Activated CD4-positive, alpha-beta T cell treated with anti-CD3 and anti-CD28 coated beads, Interleukin-2, Interleukin-6, amounts not matched to agents 100 ng/mL and 50 ng/mL, durations not matched to agents 16 hours and 8 hours (primary cell): ENCODE measurements at places on chromosomes 11 and 22.

- no peak for DNase-seq
Observed at GRCh38 chr11:134586726-134587125, 174.7 kb upstream of the B3GAT1 start.

DNA sequence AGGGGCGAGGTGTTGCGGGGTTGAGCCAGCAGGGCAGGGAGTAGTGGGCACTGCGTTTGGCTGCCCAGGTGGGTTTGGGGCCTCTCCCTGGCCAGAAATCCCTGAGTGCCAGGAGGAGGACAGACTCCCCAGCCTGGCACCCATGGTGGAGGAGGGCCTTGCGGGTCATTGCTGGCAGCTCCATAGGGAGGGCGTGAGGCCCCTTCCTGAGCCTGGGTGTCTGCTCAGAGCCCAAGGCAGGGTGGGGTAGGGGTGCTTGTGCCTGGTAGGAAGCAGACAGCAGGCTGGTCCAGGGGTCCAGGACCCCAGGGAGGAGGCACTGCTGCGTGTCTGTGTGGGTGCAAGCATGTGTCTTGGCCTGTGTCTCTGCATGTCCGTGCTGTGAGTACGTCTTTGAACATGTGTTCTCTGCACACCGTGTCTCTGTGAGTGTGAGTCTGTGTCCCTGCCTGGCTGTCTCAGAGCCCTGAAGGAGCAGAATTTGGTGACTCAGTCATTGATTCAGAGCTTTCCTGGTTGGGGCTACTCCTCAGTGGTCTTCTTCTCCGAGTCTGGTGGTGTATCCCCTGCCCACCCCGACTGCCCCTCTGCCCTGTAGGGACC lies 3.9 kb downstream of the TSPAN4 start:
- DNase-seq = no peak

GRCh38 chr11:126526471-126526870 lies 171.0 kb downstream of the ST3GAL4 start:
- DNase-seq = no peak

DNA sequence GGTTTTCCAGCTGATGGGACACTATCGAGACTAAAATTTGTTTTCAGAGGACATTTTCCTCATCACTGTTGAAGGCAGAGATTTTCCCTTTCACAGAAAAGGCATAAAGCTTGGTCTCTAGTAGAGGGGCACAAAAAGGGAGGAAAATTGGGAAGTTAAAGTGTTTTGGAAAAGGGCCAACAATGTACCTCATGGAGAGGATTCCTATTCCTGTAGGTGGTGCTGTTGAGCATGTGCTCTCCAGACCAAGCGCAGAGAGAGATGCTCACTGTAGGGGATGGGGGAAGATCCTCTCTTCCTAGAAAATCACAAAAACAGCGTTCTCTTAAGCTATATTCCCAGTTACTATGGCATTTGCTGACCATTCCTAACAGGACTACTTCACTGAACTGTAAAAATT lies 44.9 kb downstream of the OR4C46 start:
- DNase-seq = no peak

DNA sequence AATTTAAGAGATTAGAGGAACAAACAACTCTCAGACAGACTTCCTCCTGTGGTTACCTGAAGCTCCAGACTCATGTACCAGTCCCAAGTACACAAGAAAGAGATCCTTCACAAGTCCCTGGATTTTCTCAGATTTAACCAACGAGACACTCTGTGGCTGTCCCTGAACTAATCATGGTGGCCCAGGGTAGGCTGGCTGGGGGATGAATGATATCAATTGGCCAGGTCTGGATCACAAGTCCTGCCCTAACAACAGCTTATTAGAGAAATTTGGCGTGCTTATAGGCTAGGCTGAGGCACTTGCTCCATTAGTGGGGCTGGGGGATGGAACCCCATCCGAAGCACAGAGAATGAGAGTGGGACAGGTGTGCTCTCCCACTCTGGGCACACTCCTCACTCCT lies 22.1 kb downstream of the HEPHL1 start:
- DNase-seq = no peak

- DNase-seq = no peak
Observed at GRCh38 chr11:46599340-46600193, 5.7 kb upstream of the AMBRA1 start.

- no peak for DNase-seq
Observed at GRCh38 chr11:78949976-78950690, 375.5 kb upstream of the NARS2 start.

DNA sequence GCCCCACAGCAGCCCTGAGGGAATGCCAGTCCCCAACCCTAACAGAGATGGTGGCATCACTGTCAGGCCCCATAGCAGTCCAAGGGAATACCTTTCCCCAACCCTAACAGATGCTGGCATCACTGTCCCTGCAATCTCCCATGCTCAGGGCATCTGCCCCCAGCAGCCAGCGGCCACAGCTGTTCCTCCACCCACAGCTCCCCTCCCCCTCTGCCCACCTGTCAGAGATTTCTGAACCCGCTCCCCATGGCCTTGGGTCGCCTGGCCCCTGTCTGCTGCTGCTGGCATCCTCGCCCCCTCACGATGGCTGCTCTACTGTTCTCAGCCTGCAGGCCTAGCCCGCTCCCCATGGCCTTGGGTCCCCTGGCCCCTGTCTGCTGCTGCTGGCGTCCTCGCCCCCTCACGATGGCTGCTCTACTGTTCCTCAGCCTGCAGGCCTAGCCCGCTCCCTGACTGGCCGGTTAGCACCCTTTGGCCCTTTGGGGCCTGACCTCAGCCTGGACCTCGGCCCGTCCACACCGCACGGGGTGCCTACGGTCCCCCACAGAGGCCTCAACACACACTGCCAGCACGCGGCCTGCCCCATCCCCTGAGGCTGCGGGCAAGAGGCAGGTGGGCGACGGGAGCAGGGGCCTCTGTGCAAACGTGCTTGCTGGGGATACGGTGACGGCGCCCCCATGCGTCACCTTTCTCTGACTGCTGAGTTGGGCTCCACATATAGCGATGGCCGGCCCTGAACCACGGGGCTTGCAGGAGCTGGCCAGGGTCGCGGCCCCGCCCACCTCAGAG lies 20.7 kb downstream of the CHID1 start:
- no peak for DNase-seq

GRCh38 chr11:126398721-126399120 lies 43.2 kb downstream of the ST3GAL4 start:
- no peak for DNase-seq

DNA sequence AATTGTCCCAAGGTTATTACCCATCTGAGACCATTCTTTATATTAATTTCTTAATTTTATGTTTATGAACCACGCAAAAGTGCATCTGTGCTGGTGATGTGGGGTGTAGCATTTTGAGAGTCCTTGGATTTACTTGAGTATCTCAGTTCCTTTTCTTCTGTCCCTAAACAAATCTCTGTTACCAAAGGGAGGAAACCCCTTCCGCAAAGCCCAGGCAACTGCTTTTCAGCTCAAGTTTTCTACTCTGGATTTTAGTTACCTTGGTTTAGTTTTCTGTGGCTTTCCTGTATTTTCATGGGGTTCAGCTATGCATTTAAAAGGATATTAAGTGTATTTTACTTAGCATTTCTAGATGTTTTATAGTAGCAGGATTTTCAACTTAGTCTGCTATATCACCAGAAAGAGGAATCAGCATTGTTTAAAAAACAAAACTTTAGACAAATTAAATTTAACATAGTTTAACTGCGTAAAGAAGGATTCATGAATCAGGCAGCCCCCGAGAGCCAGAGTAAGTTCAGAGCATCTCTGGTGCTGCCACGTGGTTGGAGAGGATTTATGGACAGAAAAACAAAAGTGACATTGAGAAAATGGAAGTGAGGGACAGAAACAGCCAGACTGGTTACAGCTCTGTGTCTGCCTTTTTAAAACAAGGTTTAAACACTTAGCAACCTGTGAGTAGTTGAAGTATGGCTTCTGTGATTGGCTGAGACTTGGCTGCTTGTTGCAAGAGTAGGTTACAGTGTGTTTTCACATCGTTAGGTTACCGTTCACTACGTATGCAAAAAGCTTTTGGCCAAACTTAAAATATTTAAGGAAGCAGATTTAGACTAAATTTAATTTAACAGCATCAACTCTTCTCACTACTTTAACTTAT lies 9.6 kb downstream of the ADM start:
- DNase-seq = no peak

DNA sequence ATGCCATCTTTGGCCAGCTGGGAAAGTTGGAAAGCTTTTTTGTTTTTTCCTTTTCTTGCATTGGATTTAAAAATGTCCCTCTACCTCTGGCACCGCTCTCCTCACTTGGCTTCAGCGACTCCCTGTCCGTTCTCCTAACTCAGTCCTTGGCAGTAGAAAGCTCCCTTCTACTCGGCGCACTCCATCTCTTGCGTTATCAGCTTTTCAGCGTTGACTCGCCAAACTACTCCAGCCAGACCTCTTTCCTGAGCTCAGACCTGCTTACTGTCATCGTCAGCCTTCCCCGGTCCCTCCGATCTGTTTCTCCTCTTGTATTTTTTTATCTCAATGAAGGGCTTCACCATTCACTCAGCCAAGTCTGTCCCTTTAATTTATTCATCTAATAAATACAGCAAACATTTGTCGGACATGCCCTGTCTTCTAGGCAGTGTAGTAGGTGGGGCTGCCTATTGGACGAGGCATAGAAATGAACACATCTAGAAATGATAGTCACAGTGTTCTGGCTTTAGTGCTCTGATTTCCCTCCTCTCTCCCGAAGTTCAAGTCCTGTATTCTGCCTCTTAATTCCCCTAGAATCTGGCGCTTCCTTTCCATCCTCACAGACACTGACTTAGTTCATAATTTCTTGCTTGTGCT lies 839 bp downstream of the CEP164 start:
- DNase-seq = peak; percentile 14

GRCh38 chr11:112613051-112613972 lies 347.9 kb upstream of the NCAM1 start:
- DNase-seq = no peak

DNA sequence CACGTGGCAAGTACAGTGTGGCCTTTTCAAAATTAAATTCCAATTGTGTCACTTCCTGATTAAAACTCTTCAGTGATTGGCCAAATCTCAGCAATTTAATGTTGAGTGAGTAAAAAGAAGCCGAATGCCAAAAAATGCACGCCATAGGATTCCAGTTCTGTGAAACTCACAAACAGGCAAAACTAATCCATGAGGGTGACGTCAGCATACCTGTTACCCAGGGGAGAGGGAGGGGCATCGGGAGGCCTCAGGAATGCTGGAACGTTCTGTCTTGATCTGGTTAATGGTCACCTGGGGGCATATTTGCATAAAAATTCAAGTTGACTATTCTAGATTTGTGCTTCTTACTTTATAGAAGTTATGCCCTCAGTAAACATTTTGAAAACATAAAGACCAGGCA lies 39.9 kb upstream of the RAB1B start:
- no peak for DNase-seq

GRCh38 chr22:37484480-37485394 lies 1.4 kb downstream of the MFNG start:
- DNase-seq = peak; percentile 95

- no peak for DNase-seq
Observed at GRCh38 chr22:48093981-48094380, 1331.5 kb downstream of the TBC1D22A start.

- no peak for DNase-seq
Observed at GRCh38 chr11:93813974-93814373, 29.9 kb downstream of the MED17 start.

DNA sequence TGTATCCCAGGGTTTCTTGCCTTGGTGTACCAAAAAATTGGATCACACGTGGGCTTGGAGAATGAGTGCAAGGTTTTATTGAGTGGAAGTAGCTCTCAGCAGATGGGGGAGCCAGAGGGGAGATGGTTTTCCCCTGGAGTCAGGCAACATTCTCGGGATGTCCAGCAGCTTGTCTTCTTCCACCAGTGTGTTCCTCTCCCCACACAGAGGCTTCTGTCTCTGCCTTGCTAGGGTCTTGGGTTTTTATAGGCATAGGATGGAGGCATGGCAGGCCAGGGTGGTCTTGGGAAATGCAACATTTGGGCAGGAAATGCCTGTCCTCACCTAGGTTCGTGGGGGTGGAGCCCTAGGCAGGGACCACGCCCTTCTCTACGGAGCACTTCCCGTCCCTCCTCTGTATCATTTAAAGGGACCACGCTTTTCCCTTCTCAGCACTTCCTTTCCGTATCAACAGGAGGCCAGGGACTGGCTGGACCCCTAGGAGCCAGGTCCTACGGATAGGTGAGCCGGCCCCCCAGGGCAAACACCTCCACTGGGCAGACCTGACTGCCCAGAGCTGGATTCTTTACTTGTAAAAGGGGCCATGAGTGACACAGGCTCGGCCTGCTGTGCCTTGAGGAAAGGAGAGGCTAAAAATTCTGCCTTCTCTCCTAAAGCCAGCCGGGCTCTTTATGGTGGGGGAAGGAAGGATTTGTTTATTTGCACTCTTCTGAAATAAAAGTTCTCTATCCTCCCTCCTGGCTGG lies 55.3 kb upstream of the CCDC188 start:
- peak; percentile 81 for DNase-seq

GRCh38 chr22:49951986-49952896 lies 8.3 kb upstream of the PIM3 start:
- DNase-seq = no peak

DNA sequence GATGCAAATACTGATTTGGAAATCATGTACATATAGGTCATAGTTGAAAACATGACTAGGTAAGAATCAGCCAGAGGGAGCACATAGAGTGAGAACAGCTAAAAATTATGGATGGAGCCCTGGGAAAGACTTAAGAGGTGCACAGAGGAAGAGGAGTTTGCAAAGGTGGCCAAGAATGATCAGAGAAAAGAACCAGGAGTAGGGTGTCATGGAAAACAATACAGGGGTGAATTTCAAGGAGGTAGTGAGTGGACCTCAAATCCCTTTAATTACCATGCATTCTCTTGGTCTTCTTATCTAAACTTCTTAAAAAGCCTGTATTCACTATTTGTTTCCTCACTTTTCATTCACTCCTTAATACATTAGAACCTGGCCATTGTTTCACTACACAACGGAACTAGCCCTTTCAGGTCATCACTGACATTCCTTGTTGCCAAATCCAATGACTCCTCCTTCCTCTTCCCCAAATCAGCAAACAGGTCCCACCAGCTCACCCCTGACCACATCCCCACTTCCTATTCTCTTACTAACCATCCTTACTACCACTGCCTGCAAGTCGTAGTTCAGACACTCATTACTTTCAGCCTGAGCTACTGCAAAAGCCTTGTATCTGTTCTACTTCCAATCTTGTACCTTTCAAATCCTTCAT lies 22.6 kb downstream of the BUD13 start:
- DNase-seq = no peak

- DNase-seq = no peak
Observed at GRCh38 chr11:72773291-72773690, 20.6 kb downstream of the STARD10 start.

DNA sequence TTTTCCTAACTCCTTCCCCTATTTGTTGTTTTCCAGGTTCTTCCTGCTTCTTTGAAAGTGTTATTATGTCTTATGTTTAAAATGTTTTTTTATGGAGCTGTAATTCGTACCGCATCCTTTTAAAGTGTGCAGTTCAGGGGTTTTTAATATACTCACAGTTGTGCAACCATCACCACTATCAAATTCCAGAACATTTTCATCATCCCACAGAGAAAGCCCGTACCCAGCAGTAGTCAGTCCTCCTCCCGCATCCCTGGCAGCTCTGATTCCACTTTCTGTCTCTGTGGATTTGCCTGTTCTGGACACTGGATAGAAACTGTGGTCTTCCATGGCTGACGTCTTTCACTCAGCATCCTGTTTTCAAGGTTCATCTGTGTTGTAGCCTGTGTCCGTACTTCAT lies 73.7 kb downstream of the JAM3 start:
- no peak for DNase-seq
